ENCODE measurements at places on chromosomes 6 and 20.

DNA sequence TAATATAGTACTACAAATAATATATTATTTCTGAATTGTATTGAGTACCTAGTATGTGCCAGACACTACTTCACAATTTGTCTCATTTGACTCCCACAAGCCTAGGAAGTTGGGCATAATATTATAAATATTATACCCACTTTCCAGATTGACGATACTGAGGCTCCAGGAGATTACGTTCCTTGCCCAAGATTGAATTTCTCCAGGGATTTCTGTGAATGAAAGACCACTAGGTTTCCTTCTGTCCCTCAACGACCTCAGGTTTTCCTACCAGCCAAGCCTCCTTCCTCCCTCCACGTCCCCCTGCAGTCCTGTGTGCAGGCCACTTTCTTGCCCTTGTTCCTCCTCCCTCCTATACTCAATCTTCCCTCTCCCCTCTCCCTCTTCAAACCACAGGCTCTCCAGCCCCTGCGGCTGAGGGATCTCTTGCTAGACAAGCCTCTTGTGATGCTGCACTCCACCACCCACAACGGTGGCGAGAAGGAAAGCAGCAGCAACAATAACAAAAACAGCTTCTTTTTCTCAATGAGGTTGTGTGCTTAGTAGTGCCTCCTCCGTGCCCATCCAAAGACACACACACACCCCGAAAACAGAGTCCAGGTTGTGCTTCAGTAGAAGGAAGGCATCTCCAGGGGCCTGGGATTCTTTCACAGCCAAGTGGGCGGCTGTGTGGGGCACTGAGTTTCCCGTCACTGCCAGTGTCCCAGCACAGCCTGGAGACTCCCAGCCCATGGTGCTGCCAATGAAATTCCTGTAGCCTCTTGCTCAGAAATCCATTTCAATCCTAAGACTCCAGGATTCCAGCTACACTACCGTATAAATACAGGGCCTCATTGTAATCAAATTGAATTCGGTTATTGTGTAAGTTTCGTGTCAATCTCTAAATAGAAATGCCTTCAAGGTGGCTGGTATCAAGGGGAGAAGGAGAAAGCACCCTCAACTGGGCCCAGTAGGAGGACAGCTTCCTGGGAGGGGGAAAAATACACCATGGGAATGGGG is 94.4 kb downstream of the NCR2 start:
- no peak for DNase-seq

- no peak for DNase-seq
Observed at GRCh38 chr20:9165261-9165660, 96.4 kb downstream of the PLCB4 start.

GRCh38 chr20:539191-539590 is 4.4 kb downstream of the CSNK2A1 start:
- DNase-seq = peak; percentile 70

DNA sequence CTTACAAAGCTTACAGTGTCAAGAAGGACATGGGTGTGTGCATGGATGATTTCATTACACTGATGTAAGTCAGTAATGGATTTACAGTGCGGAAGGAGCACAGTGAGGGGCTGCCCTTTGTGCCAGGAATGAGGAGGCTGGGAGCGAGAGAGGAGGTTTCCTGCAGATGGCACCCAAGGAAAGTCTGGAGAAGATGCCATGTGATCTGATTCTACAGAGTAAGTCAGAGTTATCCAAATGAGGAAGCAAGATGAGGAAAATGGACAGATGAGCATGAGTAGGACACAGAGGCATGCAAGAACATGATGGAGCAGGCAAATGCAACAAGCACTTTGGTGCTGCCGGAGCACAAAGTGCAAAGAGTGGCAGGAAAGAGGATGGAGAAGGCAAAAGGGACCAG is 29.7 kb downstream of the MAP7 start:
- DNase-seq = peak; percentile 23

GRCh38 chr6:1645466-1646185 is 35.9 kb downstream of the FOXC1 start:
- no peak for DNase-seq

- no peak for DNase-seq
Observed at GRCh38 chr6:48087448-48087847, 23.5 kb downstream of the PTCHD4 start.

DNA sequence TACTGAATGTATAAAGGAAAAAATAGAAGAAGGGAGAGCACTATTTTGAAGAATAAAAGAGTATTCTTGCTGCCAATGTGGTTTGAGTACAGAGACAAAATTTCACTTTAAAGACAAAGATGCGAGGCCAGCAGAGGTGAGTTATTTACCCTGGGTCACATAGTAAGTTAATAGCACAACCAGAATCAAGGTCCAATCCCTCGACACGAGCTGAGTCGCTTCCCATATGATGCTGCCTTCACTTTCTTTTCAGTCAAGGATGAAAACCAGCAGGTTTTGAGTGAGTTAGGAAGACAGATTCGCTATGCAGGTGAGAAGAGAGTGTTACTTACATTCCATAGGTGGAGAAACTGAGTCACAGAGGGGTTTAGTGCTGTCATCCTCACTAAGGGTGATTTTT is 75.8 kb downstream of the F13A1 start:
- no peak for DNase-seq

All from inflammatory macrophage treated with lipopolysaccharide for 4 hours (primary cell).